HT1080 (cell line): ENCODE measurements at places on chromosomes 13 and 19.

DNA sequence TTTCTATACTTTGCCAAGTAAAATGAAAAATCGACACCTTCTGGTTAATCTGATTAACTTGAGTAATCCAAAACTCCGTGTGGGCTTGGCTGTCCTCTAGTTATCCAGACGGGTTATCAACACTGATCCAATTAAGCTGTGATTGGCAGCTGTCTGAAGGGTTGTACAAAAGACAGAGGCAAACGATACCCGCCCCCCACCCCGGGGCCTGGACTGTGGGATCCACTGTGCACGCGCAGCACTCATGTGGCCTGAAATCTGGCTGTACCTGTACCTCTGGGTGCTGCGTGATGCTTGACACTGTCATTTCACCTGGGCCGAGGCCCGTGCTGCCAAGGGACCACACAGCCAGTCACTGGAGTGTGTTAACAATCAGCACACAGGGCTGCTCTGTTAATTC lies 53.5 kb downstream of the COL4A2 start:
- DNase-seq = no peak

- no peak for DNase-seq
These were observed 49.8 kb downstream of the KATNAL1 start for GRCh38 chr13:30257468-30258099.

DNA sequence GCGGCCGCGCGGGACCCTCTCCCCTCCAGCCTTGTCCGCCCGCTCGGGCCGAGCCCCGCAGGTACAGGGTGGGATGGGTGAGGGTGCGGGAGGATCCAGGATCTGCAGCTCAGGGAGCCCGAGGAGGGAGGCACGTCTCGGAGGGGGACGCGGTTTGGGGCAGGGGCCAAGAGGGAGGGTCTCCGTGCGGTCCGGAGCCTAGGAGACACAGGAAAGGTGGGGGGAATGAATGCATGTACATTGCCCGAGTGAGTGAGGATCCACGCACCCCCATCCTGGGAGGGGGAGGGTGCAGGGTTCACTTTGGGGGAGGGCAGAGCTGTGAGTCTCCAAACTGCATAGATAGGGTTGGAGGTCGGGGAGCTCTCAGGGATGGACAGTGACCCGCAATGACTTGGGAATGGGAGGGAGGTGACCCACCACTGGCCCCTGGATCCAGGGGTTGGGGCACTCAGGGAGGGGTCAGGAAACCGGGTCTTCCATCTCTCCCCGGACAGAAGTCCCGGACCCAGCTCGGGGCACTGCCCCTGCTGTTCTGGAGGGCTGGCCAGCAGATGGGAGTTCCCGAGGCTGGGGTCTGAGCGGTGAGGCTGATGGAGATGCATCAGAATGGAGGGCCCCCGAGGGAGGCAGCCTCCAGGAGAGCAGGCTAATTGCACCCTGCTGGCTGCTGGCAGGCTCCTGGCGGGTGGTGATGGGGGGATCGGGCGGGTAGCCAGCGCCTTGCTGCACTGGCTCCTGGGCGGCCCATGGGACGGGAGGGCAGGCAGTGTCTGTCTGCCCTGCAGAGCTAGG lies 547 bp downstream of the KCNN1 start:
- DNase-seq = no peak

GRCh38 chr13:109859898-109860297 lies 73.5 kb upstream of the IRS2 start:
- DNase-seq = peak; percentile 33

GRCh38 chr19:4653793-4654436 lies 14.6 kb downstream of the TNFAIP8L1 start:
- DNase-seq = no peak

- no peak for DNase-seq
These were observed 30.1 kb downstream of the WDFY2 start for GRCh38 chr13:51614350-51614786.

DNA sequence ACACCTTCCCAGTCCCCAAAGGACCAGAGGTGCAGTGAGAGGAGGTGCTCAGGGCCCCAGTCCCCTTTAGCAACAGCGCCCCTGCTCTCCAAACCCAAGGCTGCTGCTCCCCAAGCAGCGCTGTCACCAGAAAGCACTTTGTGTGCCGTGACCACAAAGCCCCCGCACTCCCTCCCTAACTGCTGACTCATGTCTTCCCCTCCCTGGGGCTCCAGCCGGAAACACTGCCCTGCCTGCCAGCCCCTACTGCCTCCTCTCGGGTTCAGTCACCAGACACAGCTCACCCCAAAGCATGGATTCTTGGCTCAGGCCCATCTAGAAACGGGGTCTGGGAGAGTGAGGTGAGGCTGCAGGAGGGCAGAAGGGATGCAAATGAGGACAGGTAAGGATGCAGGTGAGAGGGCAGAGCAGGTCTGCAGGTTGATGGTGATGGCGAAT lies 4.9 kb upstream of the TNFSF14 start:
- DNase-seq = peak; percentile 79

DNA sequence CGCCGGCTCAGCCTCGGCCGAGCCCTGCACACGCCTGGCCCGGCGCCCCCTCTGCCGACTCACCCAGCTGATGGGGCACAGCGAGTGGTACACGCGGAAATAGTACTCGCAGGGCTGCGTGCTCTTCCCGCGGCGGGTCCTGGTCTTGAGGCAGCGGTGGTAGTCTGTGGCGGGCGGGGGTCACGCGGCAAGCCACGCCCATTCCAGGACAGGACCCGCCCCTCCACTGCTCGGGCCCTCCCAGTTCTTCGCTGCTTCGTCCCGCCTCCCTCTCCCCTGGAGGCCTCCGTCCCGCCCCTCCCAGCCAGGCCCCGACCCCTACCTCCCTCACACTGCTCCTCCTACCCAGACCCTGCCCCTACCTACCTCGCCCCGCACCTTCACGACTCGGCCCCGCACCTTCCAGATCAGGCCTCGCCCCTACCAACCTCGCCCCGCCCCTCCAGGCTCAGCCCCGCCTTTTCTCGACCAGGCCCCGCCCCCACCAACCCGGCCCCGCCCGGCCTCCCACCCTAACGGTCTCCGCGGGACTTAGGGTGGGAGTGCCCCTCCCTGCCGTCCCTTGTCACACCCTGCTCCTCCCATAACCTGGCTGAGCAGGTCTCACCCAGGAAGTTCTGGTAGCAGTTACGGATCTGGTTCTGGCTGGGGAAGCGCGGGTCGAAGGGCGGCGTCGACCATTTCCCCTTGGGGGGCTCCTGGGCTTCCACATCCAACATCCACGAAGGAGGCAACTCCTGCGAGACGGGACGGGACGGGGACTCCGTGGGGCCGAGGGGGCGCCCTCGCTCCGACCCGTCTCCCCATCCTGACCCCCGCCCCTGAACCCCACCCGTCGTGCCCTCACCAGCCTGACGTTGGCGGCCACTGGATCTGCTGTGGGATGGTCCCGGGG lies 469 bp downstream of the COX6B2 start:
- DNase-seq = peak; percentile 33
